Ovary (tissue), 10 donors: ENCODE measurements at places on chromosomes 11 and 22.

- no peak for DNase-seq
Measured at GRCh38 chr11:12179019-12179418, 68.6 kb downstream of the MICAL2 start.

DNA sequence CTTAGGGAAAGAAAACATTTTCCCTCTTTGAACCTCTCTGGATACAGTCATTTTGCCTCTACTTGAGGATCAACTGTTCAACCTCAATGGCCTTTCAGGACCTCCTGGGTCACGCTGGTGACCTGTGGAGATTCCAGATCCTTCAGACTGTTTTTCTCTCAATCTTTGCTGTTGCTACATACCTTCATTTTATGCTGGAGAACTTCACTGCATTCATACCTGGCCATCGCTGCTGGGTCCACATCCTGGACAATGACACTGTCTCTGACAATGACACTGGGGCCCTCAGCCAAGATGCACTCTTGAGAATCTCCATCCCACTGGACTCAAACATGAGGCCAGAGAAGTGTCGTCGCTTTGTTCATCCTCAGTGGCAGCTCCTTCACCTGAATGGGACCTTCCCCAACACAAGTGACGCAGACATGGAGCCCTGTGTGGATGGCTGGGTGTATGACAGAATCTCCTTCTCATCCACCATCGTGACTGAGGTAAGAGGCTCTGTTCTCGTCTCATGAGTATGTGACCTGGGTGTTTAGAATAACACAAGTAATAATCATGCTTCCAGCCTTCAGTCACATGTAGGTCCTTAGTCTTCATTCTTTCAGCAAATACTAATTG, 495 bp downstream of the SLC22A9 start:
- no peak for DNase-seq

DNA sequence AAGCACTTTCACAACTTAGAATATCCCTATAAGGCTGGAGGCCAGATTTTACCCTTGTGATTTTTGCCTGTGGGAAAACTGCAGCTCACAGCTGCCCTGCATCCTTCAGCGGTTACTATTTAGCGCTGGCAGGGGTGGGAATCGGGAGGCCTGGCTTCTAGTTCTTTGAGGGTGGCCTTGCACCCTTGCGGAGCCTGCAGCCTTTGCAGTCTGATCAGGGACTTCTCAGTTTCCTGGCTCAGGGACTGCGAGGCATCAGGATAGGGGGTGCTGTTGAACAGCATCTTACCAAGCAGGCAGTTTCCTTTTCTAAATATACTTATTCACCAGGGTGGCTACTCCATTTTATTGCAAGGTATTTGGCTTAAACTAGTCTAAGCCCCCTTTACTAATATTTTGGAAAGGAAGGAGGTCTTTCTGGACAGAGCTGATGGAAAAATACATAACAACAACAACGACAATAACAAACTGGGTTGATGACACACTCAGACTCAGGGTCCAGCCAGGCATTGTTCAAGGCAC, 2.9 kb upstream of the APOA1 start:
- no peak for DNase-seq

- DNase-seq: no peak
Measured at GRCh38 chr11:126061707-126062678, 673 bp downstream of the CDON start.

GRCh38 chr11:110121204-110121603, 28.0 kb downstream of the ZC3H12C start:
- no peak for DNase-seq

- no peak for DNase-seq
Measured at GRCh38 chr11:94754819-94755218, 13.3 kb upstream of the AMOTL1 start.

- no peak for DNase-seq
Measured at GRCh38 chr11:9020916-9021315, 17.1 kb upstream of the NRIP3 start.

- no peak for DNase-seq
Measured at GRCh38 chr11:109858152-109858551, 235.0 kb upstream of the ZC3H12C start.

GRCh38 chr11:7901319-7901854, 29.7 kb downstream of the OR10A6 start:
- DNase-seq: no peak

- no peak for DNase-seq
Measured at GRCh38 chr11:117953024-117953671, 23.9 kb upstream of the TMPRSS13 start.

DNA sequence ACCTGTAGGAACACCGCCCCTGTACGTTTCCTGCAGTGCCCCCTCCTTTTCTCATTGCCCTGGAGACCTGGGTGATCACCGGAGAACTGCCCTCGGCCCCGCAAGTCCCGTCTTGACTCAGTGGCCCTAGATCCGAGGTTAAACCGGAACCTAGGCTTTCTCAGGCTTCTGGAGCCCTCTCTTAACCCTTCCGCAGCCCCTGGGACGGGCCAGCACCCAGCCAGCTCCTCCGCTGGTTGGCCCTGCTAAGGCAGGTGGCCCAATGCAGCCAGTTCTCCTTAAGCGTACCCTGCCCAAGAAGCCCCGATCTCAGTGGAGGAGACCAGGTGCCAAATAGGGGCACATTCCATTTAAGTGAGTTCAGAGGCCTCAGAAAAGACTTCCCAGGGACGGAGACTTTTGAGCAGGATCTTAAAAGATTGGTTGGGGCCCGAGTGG, 776 bp downstream of the NLRX1 start:
- DNase-seq: no peak

GRCh38 chr11:65557280-65558001, 718 bp downstream of the LTBP3 start:
- DNase-seq: peak; percentile 75

DNA sequence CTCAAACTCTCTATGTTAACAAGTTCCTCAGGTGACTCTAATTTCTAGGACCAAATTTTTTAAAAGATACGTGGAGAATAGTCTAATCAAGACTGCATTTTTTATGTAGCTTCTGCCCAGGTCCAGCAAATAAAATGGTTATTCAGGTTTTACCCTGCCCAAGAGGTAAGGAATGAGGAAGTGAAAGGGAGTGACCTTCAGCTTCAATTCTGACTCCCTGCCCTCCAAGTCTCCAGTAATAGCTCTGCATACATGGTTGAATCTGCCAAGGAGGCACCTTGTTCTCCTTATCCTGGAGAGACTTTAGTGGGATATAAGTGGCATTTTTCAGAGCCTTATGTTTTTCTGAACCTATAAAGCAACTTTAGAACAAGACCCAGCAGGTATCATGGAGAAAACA, 15.5 kb downstream of the MUC15 start:
- DNase-seq: no peak

GRCh38 chr11:46527591-46528130, 66.2 kb downstream of the AMBRA1 start:
- no peak for DNase-seq

GRCh38 chr11:78311702-78312371, 105.8 kb downstream of the GAB2 start:
- no peak for DNase-seq

DNA sequence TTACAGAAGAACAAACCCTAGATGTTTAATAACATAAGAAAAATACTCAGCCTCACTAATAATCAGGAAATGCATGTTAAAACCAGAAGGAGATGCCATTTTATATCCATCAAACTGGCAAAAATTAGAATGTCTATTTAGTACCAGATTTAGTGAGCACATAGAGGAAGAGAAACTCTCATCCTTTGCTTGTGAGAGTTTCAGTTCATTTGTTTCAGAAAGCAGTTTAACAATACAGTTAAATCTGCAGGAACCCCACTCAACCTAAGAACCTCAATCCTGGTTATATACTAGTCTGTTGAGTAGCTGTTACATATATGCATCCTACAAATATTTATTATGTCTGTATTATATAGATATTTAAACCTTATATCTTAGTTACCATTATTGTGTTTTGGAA, 172.6 kb downstream of the WNT11 start:
- DNase-seq: no peak

- DNase-seq: no peak
Measured at GRCh38 chr22:32013200-32013599, 29.9 kb upstream of the SLC5A1 start.

GRCh38 chr11:95508219-95508890, 277.4 kb upstream of the SESN3 start:
- DNase-seq: no peak

- no peak for DNase-seq
Measured at GRCh38 chr22:45776313-45776585, 104.6 kb downstream of the ATXN10 start.

GRCh38 chr11:67262731-67263675, 3.3 kb upstream of the GRK2 start:
- peak; percentile 82 for DNase-seq
